Neural crest cell (in vitro differentiated cells): ENCODE measurements at places on chromosomes 5 and 9.

DNA sequence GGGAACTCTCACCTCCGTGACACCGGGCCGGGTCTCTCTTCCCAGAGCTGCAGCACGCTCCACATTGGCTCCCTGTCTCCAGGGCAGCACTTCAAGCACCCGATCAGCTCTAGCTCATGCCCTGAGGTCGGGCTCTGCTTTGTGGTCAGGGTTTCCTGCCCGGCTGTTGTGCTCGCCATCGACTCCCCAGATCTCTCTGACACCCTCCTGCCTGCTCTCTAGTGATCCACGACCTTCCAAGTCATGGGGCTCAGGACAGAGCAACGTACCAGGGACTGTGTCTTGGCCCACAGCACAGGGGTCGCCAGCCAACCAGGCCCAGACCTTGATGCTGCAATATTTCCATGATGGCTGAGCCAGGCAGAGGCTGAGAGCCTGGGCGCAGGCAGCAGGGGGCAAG, 45.1 kb downstream of the PRRT1B start:
- no peak for DNase-seq
- no peaks in the 10 kb centered on the region for H3K4me1 ChIP-seq
- H3K4me3 ChIP-seq = peak overlapping the region; percentile 33
- no peaks in the 10 kb centered on the region for H3K27me3 ChIP-seq
- H3K27ac ChIP-seq = no peak overlapping the region

- H3K27me3 ChIP-seq = no peaks in the 10 kb centered on the region
- peaks cover 57% of the 10 kb centered on the region for H3K36me3 ChIP-seq
- H3K27ac ChIP-seq = no peak overlapping the region
- no peaks in the 10 kb centered on the region for H3K4me1 ChIP-seq
- no peak overlapping the region for H3K4me3 ChIP-seq
- no peak for DNase-seq
Measured at GRCh38 chr9:21856301-21857094, 54.1 kb downstream of the MTAP start.

- peaks cover 2% of the 10 kb centered on the region for H3K4me1 ChIP-seq
- peak overlapping the region; percentile 84 for H3K27ac ChIP-seq
- no peak overlapping the region for H3K4me3 ChIP-seq
- H3K36me3 ChIP-seq = no peaks in the 10 kb centered on the region
- H3K27me3 ChIP-seq = no peaks in the 10 kb centered on the region
- no peak for DNase-seq
Measured at GRCh38 chr9:133514460-133515239, 10.1 kb downstream of the MYMK start.

DNA sequence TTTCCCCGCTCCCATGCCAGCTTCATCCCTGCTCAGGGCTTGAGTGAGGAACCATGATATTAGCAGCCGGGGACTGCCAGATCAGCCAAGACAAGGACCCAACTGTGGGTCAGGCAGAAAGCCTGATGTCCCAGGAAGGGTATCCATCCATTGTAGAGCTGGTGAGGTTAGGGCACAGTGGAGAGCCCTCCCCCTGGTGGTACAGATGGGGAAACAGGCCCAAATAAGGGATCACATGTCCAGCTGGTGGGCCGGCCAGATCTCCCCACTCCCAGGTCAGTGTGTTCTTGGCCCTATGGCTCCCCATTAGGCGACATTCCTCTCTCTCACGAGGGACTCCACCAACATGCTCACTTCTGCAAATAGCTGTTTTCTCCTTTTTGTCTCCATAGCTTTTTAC, 9.0 kb downstream of the CDX1 start:
- no peak for DNase-seq
- H3K27ac ChIP-seq = no peak overlapping the region
- H3K36me3 ChIP-seq = no peaks in the 10 kb centered on the region
- no peaks in the 10 kb centered on the region for H3K4me1 ChIP-seq
- H3K27me3 ChIP-seq = peaks cover 18% of the 10 kb centered on the region

DNA sequence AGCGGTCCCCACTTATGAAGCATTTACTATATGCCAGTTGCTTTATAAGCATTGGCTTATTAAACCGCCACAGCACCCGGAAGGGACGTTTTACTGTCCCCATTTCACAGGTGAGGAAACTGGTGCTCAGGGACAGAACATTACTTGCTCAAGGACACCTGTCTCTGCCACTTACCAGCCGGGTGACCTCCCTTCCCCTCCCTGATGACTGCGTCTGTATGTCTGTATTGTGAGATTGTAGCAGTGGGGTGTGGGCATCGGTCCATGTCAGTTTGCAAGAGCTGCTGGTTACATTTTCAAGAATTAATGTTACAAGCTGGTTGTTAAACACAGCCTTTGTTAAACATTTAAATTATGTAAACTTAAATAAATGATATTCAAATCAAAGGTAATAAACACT, 77.6 kb upstream of the LMX1B start:
- H3K27ac ChIP-seq = no peak overlapping the region
- peaks cover 21% of the 10 kb centered on the region for H3K27me3 ChIP-seq
- no peaks in the 10 kb centered on the region for H3K36me3 ChIP-seq
- DNase-seq = no peak
- no peak overlapping the region for H3K4me3 ChIP-seq
